Activated naive CD4-positive, alpha-beta T cell treated with Interleukin-2 at 50 U/mL for 16 hours (primary cell): ENCODE measurements at places on chromosomes 3 and 15.

DNA sequence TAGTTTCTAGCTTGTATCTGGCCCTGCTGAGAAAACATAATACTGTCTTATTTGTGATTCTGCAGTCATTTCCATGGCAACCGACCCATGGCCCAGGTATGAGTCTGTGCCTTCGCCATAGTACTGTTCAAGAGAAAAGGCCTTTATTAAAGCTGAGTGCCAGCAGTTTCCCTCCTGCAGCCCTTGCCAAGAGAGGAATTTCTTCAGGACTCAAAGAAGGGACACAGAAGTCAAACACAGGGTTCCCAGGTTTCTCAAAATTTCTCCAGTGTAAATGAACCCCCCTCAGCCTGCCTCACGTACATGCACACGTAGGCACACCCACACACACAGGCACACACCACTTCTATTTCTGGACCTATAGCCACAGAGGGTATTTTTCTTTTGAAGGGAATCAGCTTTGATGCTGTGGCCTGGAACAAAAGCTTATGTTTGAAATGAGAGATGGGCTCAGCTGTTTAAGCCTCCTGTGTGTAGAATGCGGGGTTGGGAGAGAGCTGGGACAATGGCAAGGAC, 269.2 kb downstream of the PDCD6IP start:
- no peak for DNase-seq

DNA sequence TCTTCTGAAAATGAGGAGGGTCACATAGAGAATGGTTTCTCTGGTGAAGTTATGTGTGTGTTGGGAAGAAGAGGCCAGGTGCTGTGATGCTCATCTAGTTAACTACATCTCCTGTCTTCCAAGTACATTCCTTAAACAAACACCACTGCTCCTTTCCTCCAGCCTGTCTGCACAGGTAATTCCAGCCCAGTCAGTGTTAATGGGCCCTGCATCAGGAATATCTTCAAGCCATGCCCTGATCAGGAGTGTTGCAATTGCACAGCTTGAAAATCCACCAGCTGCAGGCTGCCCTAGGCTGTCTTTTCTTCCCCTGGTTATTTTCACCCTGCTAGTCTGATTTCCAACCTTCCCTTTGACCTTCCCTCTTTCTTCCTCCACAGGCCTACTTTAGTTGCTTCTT, 41.9 kb upstream of the LMOD3 start:
- DNase-seq: no peak

GRCh38 chr3:25678581-25678980, 13.9 kb upstream of the TOP2B start:
- no peak for DNase-seq

GRCh38 chr15:81863162-81863561, 182.7 kb downstream of the MEX3B start:
- DNase-seq: no peak

- no peak for DNase-seq
Observed at GRCh38 chr3:132973441-132973840, 64.8 kb upstream of the TMEM108 start.

DNA sequence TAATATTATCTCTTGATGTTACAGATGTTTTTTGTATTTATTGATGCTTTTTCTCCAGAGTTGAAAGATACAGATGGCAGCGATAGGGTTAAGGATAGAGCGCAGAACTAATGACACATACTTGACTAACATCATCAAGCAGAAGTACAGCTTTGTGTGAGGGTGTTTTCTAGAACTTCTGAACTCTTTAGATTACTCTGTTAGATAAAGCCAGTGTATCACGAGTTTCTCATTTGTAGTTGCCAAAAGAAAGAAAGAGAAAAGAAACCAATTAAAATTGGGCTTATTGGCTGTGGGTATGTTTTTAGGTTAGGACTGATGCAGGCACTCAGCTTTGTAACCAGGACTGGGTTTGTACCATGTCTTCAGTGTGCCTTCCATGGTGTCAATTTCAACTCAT, 6.6 kb upstream of the GPR171 start:
- no peak for DNase-seq

DNA sequence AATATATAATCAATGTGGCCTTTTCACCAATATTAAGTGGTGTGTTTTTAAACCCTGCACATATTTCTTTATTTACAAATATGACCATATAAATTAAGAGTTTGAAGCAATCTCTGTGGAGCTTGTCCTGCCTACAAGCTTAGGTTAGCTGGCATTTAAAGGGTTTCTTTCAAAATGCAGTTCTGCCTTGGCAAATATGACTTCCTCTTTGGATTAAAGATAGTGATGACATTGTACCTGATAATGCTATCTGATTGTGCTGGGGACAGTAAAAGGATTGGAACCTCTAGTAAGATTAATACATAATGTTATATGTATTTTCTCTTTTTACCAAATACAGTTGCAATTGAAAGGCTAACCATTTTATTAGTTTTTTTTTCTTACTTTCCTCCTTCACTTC, 249.1 kb downstream of the OTOL1 start:
- no peak for DNase-seq
